Stimulated activated CD4-positive, alpha-beta T cell treated with anti-CD3 and anti-CD28 coated beads, Interleukin-15, amount 100 ng/mL, for 1 hour (primary cell): ENCODE measurements at places on chromosomes 6 and 20.

- DNase-seq, result no peak
These were observed 146.0 kb upstream of the STMND1 start for GRCh38 chr6:16955899-16956298.

- no peak for DNase-seq
These were observed 211.3 kb downstream of the ARID1B start for GRCh38 chr6:156988276-156989158.

- DNase-seq, result no peak
These were observed 96.8 kb upstream of the SLC35F1 start for GRCh38 chr6:117810269-117810668.

GRCh38 chr6:117272032-117272866 lies 6.9 kb downstream of the VGLL2 start:
- no peak for DNase-seq

DNA sequence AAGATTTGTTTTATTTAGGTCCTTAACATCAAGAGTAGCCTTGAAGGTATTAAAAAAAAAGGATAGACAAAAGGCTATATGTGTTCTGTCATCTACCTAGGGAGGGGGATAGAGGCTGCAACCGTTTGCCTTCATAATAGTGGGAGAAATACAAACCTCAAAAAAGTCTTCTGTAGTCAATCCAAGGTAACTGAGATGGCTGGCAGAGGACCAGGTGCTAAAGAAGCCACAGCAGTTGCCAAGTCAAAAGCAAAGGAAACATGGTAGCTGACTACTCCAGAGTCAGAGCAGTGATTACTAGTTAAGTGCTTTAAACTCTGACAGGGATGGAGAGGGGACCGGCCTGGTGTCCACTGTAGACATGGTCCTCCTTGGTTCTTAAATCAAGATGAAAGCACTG lies 249.4 kb downstream of the PTPRK start:
- DNase-seq, result no peak

GRCh38 chr6:170522565-170523183 lies 30.4 kb downstream of the PSMB1 start:
- DNase-seq, result no peak

DNA sequence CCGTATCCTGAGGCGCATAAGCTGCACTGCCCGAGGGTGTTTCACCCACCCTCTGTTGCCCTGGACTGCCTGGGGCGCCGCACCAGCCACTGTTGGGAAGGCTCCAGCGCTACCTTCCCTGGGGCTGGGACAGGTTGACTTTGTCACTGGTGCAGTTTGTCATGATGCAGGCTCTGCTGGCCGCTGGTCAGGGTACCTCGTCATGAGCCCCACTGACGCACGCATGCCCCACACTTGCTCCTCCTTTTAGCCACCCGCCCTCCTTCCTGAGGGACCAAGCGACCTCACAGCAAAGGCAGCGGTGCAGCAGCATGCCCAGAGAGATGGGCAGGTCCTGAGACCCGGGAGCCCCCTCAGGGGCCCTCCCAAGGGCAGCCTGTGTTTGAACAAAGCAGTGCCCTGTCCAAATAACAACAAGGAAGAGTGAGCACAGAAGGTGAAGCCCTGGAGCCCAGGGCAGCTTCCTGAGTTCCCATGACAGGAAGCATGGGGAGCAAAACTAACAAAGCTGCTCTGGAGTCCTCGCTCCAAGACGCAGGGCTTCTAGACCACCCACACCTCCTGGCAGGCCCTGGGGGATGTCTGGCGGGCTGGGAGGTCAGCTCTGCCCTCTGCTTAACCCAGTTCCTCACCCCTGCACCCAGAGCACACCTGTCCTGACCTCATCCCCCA lies 50.1 kb upstream of the SMOC2 start:
- DNase-seq, result no peak

DNA sequence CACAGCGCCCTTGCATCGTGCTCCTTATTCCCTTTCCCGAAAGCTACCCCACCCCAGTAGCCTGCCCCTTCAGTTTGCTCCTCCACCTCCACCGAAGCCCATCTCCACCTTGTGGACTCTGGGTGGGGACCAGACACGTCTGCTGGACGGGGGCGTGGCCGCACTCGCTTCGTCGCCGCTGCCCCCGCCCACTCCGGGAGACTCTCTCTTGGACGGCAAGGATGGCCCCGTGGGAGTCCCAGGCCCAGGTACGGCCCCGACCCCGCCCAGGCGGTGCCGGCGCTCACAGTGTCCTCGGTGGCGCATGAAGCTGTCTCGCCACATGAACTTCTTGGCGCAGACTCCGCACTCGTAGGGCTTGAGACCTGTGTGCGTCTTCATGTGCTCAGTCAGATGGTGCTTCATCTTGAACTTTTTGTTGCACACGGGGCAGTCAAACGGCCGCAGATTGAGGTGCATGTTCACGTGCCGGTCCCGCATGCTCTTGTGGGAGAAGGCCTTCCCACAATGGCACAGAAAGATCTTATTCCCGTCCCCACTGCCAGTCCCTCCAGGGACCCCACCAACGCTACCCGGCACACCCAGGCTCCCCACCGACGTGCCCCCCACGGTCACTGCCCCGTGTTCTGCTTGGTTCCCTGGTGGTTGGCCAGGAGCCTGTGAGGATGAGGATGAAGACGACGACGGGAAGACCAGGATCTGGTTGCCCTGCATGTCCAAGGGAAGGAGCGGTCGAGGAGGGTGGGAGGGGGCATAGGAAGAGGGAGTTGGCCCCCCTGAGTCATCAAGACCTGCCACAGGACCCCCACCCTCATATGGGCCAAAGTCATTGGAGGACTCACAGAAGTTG lies 1.3 kb upstream of the TAPBP start:
- no peak for DNase-seq

DNA sequence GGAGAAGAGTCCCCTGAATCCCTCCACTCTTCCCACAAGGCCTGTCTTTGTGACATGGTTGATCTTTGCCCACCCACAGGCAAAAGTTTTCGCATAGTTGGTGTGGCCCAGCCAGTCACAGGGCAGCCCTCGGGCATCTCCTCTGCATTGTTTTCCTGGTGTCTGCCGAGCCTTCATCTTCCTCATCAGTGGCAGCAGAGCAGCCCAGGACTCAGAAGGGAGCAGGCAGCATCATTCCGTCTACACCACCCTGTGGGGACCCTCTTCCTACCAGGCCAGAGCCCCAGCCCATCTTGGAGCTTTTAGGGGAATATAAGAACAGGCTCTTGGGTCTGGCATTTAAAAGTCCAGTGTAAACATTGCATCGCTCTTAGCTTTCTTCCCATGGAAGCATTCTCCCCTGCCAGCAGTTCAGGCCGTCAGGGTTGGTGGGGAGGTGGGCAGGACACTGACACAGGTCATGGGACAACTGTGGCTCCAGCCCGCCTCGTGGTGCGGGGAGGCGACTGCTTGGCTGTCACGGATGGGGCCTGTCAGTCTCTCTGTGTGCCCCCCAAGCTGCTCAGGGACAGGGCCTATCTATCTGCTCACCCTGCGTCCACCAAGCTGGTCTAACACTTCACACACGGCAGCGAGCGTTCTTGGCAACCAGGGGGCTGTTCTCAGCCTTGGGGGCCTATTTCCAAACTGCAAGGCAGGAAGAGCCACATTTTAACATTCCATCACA lies 38.3 kb downstream of the PDRG1 start:
- DNase-seq, result no peak

DNA sequence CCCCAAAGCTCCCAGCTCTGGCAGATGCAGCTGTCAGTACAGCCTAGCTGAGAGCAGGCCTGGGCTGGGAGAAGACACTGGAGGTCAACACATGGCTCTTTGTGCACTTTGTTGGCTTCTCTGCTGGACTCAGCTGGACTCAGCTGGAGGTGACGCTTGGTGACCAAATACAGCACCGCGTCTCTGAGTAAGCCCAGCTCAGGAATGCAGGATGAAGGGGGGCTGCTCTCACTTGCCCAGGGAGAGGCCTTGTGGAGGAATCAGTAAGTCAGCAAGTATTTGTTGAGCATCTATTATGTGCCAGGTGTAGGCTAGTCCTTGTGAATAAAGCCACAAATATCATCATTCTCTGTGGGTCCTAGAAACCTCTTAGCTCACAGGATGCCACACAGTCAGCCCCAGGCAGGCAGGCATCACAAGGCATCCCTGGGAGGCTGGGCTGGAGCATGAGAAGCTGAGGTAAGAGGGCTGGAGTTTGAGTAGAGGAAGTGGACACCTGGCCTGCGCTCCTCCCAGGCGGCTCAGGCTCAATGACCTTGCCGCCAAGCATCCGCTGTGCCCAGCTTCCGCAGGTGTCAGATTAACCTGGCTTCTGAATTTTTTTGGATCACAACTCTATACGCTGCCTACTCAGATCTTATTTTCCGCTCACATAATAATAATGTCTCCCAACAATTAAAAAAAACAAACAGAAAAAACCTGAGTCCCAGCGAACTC lies 95.4 kb downstream of the TMEM170B start:
- no peak for DNase-seq

- no peak for DNase-seq
These were observed 45.6 kb downstream of the LYRM4 start for GRCh38 chr6:5215159-5215558.

DNA sequence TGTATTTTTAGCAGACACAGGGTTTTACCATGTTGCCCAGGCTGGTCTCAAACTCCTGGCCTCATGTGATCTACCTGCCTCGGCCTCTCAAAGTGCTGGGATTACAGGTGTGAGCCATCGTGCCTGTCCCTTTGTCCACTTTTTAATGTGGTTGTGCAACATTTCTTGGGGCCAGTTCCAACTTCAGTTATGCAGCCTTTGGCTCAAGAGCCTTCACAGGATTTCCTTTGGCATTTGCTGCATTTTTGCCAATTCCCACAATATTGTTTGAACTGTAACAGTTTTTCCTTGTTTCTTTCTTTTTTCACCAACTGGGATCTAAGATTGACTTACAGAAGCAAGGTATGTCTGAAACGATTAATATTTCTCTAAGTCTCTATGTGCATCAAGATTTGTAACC lies 63.6 kb downstream of the EDN1 start:
- DNase-seq, result no peak

DNA sequence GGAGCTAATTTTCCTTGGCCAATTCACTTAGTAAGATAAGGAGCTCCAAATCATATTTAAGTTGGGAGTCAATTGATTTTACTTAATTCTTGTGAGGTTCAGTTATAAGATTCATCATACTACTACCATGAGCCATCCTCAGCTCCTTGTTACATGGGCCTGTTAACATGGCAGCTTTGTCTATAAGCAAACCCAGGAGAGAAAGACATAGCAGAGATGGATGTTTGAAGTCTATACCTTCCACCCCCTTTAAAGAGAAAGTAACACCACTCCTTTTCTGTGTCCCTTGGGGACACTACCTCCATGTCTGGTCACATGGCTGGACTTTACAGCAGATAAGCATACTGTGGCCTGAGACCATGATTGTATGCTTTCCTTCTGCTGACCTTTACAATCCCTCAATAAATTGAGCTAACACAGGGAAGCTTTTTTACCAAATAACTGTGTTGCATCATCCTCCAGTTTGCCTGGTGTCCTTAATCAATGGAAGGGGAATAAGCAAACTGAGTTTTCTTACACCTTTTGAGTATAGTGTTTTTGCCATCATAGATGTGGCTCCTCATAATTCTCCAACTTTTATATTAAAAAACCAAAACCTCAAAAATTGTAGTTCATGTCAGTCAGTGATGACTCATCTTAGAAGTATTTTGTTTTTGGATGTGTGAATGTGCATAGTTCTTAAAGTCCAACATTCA lies 9.8 kb upstream of the ZNFX1 start:
- no peak for DNase-seq

GRCh38 chr20:48784273-48784641 lies 43.5 kb downstream of the PREX1 start:
- DNase-seq, result no peak

DNA sequence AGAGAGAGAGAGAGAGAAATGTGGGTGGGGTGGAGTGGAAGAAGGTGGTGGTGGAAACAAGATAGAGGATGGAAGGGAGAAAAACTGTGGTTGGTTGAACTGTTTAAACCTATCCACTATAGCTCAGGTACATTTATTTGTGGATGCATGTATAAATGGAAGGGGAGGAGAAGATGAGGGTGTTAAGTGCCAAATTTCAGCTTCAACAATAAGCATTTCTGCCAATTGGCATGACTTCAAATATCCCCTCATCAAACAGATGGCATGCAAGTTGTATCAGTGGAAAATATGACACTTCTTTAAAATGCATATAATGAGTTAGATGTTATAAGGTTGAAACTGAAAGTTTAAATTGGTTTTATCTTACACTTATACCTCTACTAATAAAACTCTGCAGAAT lies 216.1 kb downstream of the LMBRD1 start:
- no peak for DNase-seq

GRCh38 chr20:33653900-33654596 lies 8.1 kb upstream of the C20orf144 start:
- no peak for DNase-seq

GRCh38 chr6:11492464-11493290 lies 44.9 kb upstream of the TMEM170B start:
- no peak for DNase-seq

DNA sequence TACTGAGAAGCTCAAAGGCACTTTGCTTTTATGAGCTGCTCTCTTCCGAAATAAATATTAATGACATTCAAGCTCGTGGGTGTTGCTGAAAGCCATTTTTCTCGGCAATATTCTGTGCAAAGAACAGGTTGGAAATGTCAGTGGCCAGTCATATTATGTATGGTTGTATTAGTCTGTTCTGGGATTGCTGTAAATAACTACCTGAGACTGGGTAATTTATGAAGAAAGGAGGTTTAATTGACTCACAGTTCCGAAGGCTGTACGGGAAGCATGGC lies 32.1 kb downstream of the TUBB2B start:
- DNase-seq, result no peak

GRCh38 chr6:118639054-118639964 lies 12.1 kb downstream of the CEP85L start:
- DNase-seq, result no peak

DNA sequence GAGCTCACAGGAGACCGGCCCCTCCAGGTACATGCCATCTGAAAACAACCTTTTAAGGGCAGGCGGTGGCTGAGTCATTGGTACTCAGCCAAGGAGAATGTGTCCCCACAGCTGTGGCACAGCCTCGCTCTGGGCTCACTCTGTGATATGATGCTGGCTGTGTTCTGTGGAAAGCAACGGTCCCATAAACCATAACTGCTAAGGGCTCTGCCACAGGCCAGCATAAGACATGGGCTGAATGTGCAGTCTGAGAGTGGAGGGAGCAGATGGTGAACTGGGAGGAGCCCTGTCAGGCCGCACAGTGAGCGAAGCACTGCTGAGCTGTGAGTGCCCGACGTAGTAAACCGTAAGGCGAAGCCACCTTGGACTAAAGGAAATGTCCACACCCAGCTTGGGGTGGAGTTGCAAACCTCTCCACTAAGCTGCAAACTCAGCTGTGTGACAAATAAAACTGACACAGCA lies 375.8 kb downstream of the THBS2 start:
- DNase-seq, result no peak

DNA sequence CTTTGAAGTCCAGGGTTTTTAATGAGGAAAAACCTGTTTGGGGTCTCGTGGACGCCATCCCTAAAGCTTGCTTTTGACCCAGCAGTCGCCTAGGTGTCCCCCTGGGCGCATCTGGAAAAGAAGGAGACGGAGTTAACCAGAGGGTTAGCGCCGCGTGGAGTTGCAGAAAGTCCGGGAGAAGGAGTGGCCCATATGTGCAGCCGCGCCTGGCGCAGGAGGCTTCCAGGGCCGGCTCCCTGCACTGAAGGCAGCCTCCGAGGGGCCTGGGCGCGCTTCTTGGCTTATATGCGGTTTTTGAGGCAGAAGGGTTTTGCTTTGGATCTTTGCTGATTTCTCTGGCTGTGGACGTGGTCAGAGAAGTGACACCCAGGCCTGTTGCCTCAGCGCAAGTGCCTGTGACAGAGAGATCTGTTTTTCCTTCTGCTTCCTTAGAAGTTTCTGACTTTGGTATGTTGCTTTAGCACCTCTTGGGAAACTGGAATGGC lies 987 bp downstream of the TMEM181 start:
- DNase-seq, result no peak
